Forelimb muscle (tissue), 1 donor: ENCODE measurements at places on chromosomes 6 and 20.

DNA sequence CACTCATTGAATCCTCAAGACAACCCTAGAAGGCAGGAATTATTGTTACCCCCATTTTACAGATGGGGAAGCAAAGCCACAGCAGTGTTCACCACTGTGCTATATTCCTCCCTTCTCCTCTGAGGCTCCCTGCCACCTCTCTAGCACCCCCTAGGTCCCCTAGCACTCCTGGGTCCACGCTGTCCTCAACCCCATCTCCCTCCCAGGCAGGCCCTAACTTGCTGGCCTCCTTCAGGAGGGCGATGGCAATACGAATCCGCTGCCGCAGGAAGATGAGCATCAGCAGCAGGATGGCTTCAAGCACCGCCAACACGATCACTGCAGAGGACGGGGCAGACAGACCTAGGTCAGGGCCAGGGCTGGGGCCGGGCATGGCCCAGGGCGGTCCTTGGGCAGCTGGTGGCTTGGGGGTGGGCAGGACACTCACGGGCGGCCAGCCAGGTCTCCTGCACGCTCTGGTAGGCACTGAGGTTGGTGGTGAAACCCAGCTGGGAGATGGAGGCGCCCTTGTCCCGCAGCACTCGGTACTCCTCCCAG lies 7.8 kb upstream of the NEU1 start:
- no peak for DNase-seq

GRCh38 chr6:14241255-14242070 lies 123.9 kb downstream of the CD83 start:
- no peak for DNase-seq

DNA sequence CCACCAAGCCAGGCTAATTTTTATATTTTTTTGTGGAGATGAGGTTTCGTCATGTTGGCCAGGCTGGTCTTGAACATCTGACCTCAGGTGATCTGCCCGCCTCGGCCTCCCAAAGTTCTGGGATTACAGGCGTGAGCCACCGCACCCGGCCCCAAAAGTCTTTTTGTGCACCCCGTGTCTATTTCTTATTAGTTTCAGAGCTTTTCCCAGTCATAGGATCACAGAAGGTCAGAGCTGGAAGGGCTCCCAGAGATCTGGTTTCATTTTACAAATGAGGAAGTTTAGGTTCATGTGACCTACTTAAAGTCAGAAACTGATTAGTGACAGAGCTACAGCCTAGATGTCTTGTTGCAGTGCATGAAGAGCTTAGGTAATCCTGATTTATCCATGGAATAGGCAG lies 1.6 kb upstream of the OGFRL1 start:
- DNase-seq, result no peak

GRCh38 chr6:37732688-37733087 lies 35.0 kb upstream of the MDGA1 start:
- no peak for DNase-seq
